ENCODE measurements at places on chromosomes 3 and 15.
A peak's percentile ranks its signal among the peaks of the same experiment; 100 is the strongest.

GRCh38 chr15:99057020-99057419 lies 47.9 kb upstream of the SYNM start:
- no peak for DNase-seq

DNA sequence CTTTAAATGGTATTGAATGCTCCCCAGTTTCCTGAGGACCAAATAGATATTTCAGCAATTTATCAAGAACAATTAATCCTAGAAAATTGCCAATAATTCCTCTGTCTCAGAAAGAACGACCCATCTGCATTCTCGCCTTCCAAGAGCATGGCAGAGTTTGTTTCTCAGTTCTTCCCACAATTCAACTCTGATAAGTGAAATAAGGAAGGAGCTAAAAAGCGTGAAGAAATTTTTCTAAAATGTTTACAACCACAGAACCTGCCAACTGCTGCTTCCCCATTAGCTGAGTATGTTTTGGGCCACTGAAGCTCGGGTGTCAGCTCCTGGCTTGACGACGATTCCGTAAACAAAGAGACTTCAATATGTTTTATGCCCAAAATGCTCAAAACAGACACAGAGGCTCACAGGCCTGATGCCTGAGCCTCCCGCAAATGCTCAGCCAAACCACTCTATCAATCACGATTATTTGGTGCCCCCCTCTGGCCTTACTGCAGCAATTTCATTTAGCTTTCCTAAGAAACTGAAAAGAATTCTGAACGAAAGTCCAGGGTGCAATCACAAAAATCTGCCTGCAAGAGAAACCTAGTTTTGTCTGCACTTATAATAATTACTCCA lies 259.2 kb upstream of the CCDC54 start:
- DNase-seq = peak; percentile 72

GRCh38 chr3:143226678-143227291 lies 107.2 kb downstream of the CHST2 start:
- DNase-seq = no peak

DNA sequence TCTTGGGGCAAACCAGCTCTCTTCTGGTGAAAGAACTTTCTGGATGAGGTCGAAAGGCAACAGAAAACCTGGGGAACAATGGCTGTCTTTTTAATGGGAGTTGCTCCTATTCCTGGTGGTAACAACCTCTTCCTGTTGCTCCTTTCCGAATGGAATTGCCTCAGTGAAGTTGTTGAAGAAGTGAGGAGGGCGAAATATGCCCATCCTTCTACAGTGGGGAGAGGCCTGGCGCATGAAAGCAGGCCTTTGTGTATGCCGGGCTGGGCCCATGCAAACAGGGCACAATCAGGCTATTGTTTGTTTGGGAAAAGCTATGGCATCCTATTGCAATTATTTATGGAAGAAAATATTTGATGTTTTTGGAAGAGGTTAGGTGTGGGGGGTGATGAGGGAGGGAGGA lies 166.9 kb downstream of the IGF1R start:
- no peak for DNase-seq

- no peak for DNase-seq
Measured at GRCh38 chr3:117400303-117400702, 690.7 kb downstream of the TUSC7 start.

- no peak for DNase-seq
Measured at GRCh38 chr3:43194069-43194468, 88.2 kb upstream of the POMGNT2 start.
